Fibroblast of mammary gland (primary cell): ENCODE measurements at places on chromosomes 16 and 17.

DNA sequence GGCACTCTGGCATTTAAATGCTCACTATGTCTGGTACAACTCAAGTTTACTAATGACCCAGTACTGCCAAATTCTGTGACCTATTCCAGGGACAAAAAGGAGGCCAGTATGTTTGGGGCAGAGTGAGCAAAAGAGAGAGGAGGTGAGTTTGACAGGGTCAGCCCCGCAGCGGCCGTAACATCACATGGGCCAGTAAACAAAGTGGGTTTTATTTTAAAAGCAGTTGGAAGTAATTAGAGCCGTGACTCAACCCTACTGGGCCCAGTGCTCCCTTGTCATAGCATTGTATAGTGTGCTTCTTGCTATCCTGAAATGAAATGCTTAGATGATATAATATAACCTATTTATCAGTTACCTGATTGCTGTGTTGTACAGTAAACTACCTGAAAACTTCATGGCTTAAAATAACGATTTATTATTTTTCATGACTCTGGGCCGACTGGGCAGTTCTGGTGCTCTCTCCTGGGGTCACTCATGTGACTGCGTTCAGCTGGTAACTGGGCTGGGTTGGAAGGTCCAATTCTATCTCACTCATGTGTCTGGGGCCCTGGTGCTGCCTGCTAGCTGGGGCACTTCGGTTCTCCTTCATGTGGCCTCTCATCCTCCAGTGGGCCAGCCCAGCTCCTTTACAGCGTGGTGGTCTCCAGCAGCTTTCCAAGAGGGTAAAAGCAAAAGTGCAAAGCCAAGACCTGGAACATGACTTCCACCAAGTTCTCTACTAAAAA is 27.4 kb downstream of the IQCK start:
- DNase-seq = peak; percentile 59

GRCh38 chr16:554640-555365 is 5.4 kb upstream of the PRR35 start:
- peak; percentile 80 for DNase-seq

- no peak for DNase-seq
These were observed 15.2 kb upstream of the ZNF469 start for GRCh38 chr16:88367560-88367959.

GRCh38 chr16:3945751-3946603 is 65.5 kb upstream of the CREBBP start:
- DNase-seq = peak; percentile 96

DNA sequence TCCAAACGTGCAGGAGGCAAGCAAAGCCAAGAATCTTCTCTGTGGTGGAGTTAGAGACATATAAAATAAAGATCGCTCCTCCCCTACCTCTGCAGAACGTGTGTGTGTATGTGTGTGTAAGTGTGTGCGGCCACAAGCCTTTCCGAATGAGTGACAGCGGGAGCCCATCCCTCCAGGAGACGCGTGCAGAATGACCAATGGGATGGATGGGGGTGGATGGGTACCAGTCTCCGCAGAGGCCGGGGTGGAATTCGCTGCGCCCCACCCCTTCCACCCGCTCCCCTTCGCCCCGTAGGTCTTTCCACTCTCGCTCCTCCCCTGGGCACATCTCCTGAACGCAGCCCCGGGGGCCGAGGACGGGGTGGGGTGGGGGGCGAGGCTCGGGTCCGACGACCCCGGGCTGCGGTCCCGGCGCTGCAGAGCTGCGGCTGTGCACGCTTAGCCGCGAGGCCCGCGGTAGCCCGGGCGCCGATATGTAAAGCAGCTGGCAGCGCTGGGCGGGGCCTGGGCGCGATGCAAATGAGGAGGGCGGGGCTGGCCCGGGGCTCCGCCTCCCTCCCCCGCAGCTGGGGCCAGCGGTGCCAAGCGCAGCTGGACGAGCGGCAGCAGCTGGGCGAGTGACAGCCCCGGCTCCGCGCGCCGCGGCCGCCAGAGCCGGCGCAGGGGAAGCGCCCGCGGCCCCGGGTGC is at the start of gene PRKCB:
TSS of gene PRKCB (plus strand) at position 594 of the 688 bp plus-strand sequence.
- DNase-seq = peak; percentile 34

- peak; percentile 26 for DNase-seq
These were observed 13.5 kb upstream of the DYNLRB2 start for GRCh38 chr16:80527297-80527696.

GRCh38 chr17:12568358-12569251 is 97.1 kb upstream of the MYOCD start:
- no peak for DNase-seq

GRCh38 chr16:19289811-19290485 is 4.4 kb downstream of the CLEC19A start:
- DNase-seq = no peak

DNA sequence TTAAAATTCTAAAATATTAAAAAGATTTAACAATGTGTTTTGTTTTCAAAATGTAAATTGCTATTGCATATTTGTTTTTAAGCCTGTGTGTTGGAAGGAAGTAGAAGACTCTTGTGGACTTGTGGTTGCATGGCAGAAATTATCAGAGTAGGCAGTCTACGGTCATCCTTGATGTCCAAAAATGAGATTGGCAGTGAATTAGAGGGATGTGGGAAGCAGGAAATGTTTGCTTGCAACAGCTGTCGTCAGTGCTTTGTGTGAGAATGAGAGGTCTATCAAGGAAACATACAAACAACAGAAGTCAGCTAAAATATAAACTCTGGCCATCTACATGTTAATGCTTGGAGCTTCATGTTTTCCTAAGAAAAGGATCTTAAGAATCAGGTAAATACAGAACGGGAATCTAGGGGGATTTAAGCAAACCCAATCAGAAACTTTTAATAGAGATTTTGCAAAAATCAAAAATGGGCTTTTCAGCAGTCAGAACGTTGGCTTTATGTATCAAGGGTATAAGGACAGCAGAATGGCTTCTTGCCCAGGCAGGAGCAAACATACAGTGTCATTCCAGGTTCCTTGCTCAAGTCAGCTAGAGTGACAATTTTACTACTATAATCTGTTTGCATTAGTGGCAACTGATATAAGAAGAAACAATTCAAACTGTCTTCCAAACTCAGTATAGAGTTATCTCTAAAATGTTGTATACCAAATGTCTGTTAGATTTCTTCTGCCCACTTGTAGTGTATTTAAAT is 196.7 kb downstream of the CYB561 start:
- peak; percentile 71 for DNase-seq

DNA sequence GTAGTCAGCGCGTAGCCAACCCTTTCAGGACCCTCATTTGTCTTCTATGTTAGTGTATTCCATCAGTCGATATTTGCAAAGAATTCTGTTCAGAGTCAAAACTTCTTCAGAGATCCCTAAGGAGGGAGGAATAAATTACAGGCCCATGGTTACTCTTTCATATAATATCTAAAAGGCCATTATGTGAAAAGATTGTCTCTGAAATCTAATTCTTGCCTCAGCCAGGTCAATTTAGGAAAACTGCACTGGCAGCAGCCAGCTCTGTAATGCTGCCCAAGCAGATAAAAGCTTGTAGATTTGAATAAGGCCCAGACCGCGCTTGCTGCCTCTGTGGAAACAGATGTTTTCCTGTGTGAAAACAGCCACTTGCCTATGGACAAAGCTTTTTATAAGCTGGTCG is 379.8 kb downstream of the CNTNAP4 start:
- no peak for DNase-seq

DNA sequence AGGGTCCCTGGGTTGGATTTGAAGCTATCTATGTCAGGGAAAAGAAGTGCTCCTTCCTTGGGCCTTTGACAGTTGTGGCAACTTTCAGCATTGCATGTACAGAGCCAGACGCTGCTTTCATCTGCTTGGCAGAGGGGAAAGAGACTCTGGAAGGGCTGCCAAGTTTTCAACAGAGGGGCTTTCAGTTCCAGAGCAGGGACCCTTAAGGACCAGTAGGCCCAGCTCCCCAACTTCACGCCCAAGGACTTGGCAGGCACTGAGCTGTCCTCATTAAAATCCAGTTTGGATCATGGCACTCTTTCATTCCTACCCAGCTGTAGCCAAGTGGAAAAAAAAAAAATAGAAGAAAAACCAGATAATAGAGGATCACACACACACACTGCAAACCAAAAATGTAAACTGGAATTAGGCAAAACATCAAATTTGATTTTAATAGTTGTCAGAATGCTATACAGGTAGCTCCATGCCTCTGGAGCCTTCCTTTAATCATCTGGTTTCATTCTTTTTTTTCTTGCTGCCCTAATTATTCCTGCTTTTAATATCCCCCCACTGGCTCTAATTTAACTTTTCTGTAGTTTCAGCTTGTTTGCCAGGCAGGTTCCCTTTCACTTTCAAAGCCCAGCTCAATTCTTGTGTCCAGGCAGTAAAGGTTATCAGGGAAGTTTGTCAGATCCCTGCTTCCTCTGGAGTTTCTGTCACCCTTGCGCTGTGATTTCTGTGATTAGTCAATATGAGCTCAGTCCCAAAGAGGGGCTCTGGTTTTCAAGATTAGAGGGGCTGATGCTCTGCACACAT is 702.6 kb upstream of the CDH8 start:
- DNase-seq = no peak

GRCh38 chr17:15422392-15422965 is 44.9 kb downstream of the CDRT4 start:
- no peak for DNase-seq

- DNase-seq = peak; percentile 76
These were observed 143.8 kb upstream of the CRHR1 start for GRCh38 chr17:45640141-45640850.

DNA sequence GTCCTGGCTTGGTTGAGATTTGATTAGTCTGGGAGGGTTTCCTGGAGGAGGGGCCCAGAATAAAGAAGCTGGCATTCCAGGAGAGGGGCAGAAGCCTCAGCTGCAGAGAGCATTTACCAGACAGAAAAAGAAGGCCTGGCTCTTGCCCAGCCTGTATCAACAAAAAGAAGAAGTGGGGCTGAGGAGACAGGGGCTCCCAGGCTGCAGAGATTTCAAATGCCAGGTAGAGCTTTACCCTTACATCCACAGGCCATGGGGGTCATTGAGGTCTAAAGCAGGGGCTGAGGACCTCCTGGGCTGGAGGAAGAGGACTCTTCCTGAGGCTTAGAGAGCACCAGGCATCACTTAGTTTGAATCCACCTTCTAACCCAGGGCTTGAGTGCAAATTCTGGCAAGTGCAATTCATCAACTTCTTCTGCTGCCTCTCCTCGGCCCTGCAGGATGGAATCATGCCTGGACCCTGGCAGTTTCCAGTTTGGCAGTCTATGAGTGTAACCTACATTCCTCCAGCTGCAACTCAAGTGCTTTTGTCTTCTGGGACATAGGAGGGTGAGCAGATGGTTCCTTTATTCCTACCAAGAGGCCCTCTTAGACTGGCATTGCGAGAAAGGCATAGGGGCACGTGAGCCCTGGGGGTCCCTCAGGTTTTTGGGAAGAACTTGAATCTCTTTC is 15.3 kb downstream of the CA7 start:
- DNase-seq = no peak

- DNase-seq = no peak
These were observed 545.5 kb downstream of the TMEM114 start for GRCh38 chr16:8044796-8045195.

DNA sequence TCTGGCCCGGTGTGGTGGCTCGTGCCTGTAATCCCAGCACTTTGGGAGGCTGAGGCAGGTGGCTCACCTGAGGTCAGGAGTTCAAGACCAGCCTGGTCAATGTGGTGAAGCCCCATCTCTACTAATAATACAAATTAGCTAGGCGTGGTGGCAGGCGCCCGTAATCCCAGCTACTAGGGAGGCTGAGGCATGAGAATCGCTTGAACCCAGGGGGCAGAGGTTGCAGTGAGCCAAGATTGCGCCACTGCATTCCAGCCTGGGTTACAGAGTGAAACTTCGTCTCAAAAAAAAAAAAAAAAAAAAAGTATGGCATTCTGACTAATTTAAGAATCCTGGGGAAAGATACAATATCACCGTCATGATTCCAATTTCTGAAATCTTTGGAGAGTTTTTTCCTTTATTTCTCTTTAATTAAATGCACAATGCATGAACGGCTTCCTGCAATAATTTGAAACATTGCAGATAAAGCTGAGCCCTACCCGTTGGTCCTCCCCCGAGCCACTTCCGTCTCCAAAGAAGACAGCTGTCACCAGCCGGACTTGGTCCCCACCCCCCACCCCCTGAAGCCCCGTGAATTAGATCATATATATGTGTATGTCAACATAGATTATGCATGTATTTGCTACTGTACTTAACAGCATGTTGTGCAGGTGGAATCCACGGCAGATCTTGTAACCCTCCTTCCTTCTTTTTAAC is 142.6 kb upstream of the PLCG2 start:
- no peak for DNase-seq

GRCh38 chr16:79640513-79641360 is 40.2 kb upstream of the MAF start:
- no peak for DNase-seq

GRCh38 chr17:56801459-56802178 is 32.1 kb downstream of the C17orf67 start:
- DNase-seq = no peak

- DNase-seq = peak; percentile 56
These were observed 160.4 kb downstream of the CMIP start for GRCh38 chr16:81604960-81605383.

GRCh38 chr17:79023886-79024771 is at the start of gene C1QTNF1:
Gene C1QTNF1, plus strand, starts transcription at chr17:79024169. Its CDS starts 19,800 bp downstream, at chr17:79043969.
- peak; percentile 52 for DNase-seq

- peak; percentile 51 for DNase-seq
These were observed 99.9 kb downstream of the CDK5R1 start for GRCh38 chr17:32586666-32587065.

DNA sequence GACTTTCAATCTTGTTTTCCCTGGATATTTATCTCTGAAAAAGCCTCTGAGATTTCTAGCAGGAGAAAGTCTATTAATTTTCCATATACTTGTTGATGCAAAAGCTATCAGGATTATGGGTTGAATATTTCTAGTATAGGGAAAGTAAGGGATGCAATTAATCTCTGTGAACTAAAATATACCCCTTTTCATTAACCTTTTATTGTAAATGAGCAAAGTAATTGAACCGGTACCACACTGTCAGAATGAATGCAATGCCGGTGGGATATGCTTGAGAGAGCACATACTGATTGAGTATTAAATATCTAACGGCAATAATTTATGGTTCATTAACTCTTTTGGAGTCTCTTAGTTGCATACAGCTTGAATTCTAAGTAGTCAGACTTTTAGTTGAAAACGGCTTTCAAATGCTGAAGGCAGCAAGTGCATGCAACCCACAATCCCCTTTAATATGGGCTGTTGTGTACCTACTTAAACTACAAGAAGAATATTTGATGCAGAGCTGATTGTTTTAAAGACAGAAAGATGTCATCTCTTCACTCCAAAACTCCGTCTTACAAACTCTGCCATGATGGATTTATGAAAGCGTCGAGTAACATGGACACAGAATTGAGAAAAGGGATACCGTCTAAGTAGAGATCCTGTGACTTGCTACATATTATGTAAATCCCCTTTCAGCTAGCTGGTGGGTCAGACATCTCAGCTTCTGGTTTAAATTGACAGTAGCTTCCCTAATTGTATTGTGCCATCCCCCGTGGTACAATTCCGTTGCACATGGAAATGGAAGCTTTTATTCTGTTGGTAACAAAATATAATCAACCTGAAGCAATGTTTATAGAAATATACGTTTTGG is 141.3 kb upstream of the CDH8 start:
- no peak for DNase-seq
